ENCODE measurements at places on chromosomes 4 and X.

DNA sequence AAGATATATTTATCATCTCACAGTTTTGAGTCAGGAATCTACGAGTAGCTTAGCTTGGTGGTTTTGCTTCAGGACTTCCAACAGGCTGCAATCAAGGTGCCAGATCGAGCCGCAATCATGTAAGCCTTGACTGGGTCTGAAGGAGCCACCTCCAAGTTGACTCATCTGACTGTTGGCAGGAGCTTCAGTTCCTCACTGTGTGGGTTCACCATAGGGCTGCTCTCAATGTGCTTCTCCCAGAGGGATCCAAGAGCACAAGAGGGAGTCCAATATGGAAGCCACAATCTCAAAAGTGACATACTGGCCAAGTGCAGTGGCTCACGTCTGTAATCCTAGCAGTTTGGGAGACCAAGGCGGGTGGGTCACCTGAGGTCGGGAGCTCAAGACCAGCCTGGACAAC, 26.5 kb downstream of the DCHS2 start:
- no peak for DNase-seq

DNA sequence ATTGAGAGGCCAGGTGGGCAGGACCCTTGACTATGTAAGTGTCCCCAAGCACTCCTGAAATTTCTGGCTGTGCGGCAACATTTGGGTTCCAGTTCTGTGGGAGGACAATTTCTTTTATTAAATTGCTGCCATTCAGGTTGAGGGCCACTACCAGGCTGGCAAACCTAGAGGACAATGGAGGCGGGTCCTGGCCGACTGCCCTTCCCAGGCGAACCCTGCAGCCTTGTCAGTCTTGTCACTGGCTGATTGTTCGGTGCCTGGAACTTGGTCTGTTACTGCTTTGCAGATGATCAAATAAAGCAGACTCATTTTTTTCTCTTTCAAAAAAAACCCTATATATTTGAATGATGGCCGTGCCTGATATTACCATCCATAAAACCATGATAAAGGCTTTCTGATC, 6.6 kb upstream of the TMEM128 start:
- DNase-seq, result no peak

GRCh38 chrX:39911278-39911897, 186.4 kb downstream of the BCOR start:
- DNase-seq, result no peak

GRCh38 chrX:130012683-130013082, 30.2 kb downstream of the BCORL1 start:
- no peak for DNase-seq

GRCh38 chr4:52234561-52235440, 183.7 kb downstream of the SPATA18 start:
- DNase-seq, result no peak

GRCh38 chr4:75321484-75321883, 192.7 kb downstream of the RCHY1 start:
- DNase-seq, result no peak

DNA sequence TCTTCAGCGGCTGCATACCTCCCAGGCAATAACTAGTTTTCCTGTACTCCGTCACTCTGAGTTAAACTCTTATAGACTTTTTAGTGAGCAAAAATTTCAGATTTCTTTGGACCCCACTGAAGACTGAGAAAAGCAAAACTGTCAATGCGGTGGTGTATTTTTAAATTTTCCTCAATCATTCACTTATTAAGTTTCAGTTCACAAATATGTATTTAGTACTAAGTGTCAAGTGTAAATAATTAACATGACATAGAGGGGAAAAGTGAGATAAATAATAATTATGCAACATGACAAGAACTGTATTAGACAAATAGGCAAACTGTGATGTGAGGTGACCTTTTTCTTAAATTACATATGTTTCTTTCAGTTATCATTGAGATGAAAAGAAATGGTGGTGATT, 124.4 kb downstream of the NAF1 start:
- DNase-seq, result no peak

DNA sequence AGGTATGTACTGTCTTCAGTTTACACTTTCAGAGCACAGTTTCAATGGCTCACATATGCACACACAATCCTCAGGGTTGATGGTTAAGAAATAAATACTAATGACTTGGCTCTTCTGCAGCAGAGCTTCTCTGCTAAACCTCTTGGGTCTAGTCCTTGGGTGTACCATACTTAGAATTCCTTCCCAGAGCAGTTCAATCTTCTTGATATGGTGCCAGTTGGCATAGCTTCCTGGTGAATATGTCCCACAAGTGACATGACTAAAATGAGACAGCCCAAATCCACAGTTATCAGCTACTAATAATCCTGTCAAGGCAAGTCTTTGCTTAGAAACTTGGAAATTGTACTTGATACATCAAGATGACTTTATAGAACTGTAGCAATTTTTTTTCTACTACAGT, 654.4 kb downstream of the IQCM start:
- DNase-seq, result no peak

- DNase-seq, result peak; percentile 52
These were observed 15.8 kb upstream of the SLC25A4 start for GRCh38 chr4:185127021-185127925.

- no peak for DNase-seq
These were observed 604.6 kb downstream of the BCOR start for GRCh38 chrX:39493168-39493567.

GRCh38 chr4:26161030-26161824, 159.6 kb upstream of the RBPJ start:
- no peak for DNase-seq

GRCh38 chr4:106062452-106062875, 167.2 kb downstream of the NPNT start:
- no peak for DNase-seq

GRCh38 chrX:50825825-50826224, 11.8 kb upstream of the SHROOM4 start:
- no peak for DNase-seq

DNA sequence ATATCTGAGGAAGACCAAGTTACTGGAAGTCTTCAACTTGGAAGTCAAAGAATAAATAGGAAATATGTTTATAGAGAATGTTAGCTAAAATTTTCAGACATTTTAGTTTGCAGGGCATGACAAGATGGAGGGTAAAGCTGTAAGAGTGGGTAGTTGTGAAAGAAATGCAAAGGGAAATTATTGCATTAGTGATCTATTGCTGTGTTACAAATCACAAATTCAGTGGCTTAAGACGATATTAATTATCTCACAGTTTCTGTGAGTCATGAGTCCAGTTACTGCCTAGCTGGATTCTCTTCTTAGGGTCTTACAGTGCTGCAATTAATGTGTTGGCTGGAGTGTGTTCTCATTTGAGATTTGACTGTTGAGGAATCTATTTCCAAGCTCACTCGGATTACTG, 62.9 kb upstream of the CAMK2D start:
- no peak for DNase-seq

DNA sequence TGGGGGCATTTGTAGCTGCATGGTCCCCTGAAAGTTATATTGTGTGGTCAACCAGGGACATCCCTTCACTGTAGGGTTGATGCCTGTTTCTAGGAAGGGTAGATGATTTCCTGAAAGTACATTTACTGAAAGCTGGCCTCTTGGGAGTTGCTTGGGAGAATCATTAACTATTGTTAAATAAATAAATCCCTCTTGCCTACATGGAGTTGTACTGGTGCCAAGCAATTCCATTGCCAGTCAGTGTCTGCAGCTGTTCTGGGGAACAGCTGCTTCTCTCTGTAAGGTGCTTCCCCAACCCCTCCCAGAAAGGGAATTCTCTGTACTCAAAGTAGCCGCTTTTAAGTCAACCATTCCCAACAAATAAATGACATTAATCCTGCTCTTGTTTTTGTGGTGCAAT, 51.1 kb downstream of the C4orf51 start:
- DNase-seq, result no peak

DNA sequence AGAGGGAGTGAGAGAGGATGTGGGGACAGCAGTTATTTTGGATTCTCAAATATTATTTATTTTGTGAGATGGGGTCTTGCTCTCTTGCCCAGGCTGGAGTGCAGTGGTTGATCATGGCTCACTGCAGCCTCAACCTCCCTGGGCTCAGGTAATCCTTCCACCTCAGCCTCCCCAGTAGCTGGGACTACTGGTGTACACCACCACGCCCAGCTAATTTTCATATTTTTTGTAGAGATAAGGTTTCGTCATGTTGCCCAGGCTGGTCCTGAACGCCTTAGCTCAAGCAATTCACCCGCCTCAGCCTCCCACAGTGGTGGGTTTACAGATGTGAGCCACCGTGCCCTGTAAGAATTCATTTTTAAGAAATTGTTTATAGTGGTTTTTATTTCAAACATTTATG, 61.2 kb downstream of the FHDC1 start:
- no peak for DNase-seq

- DNase-seq, result no peak
These were observed 271.3 kb downstream of the DKK2 start for GRCh38 chr4:106764774-106765173.
